ENCODE measurements at places on chromosomes 2 and 18.

DNA sequence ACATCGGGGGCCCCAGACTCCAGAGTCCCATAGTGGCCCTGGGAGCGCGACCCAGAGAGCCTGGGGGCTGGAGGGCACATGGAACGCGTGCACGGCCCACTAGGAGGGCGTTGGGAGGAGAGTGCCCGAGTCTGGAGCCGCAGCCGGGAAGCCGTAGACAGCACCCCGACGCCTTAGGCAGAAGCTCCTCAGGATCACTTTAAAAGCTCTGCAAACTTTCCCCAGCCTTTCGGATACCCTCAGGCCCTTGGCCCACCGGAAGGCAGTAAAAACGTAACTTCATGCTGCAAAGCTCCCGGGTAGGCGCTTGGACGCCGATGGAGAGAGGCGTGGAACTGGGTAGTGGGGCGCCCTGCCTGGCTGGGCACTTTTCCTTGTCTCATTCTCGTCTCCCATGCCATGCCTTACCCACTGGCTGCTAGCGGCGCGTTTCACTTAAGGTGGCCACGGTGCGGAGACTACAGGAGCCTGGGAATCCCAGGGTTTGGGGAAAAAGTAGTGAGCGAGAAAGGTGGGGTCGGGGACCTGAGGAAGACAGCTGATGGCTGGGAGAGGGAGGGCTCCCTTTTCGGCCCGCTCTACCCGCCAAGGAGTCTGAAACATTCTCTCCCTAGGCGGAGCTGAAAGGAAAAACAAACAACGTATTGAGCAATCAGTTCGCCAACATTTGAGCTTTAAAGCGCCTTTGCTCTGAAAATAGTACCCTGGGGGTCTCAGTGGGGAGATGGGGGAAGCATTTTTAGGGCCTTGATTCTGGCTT is 141.8 kb downstream of the MEIS1 start:
- DNase-seq: no peak

DNA sequence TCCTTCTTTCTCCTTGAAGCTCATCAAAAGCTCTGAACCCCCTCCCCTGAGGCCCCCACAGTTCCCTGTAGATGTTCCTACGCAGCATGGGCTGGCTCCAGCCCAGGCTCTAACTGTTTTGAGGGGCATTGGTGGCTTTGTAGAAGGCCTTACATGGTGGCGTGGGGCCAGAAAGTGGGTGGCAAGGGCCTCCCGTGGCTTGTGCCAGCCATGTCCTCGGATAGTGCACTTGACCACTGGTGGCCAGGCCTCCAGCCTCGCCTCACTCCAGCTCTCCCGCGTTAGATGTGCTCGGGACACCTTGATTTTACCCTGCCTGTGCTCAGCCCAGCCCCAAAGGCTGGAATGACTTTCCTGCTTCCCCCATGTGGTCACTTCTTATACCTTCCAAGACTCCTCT is 92.9 kb downstream of the TWIST2 start:
- DNase-seq: no peak

GRCh38 chr2:209426432-209426831 is 2.6 kb downstream of the MAP2 start:
- no peak for DNase-seq

GRCh38 chr2:196170606-196171247 is 651 bp downstream of the STK17B start:
- DNase-seq: no peak

DNA sequence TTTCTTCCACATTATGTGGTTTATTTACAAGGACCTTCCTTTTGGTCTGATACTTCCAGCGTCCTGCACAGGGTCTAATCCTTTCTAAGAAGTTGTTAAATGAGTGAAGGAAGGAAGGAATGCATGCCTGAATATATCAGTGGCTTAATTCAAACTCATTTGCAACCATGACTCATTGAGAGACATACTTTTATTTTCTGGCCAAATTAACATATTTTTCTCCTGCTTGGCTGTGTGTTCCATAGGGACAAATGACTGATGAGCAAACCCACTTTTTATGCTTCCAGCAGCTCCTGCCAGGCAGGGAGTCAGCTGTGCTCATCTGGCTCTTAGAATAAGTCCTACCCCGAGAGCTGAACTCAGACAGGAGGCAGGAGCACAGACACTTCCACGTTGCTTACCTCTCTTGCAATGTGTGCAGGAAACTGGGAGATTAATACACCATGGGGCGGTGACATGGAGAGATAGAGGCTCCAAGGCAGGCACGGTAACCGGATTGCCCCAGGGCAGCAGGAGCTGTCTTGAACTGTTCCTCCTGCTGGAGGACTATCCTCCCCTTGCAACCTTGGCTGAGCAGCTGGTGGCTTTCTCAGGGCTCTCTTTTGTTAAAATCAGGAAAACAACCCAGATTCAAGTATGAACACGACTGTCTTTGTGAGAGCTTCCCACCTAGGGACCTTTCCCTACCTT is 667.5 kb upstream of the HS6ST1 start:
- no peak for DNase-seq

DNA sequence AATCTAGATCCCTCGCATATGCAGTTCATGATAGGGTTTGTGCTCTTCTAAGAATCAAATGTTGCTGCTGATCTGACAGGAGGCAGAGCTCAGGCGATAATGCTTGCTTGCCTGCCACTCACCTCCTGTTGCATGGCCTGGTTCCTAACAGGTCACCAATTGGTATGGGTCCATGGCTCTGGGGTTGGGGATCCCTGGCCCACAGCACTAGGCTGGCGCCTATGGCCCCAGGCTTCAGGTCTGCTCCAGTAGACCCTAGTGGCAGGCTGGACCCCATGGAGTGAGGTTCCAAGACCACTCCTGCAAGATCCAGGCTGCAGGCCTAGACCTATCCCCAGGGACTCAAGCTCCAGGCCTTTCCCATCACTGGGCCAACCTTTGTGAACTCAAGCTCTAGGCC is 102.3 kb downstream of the SPHKAP start:
- DNase-seq: no peak

DNA sequence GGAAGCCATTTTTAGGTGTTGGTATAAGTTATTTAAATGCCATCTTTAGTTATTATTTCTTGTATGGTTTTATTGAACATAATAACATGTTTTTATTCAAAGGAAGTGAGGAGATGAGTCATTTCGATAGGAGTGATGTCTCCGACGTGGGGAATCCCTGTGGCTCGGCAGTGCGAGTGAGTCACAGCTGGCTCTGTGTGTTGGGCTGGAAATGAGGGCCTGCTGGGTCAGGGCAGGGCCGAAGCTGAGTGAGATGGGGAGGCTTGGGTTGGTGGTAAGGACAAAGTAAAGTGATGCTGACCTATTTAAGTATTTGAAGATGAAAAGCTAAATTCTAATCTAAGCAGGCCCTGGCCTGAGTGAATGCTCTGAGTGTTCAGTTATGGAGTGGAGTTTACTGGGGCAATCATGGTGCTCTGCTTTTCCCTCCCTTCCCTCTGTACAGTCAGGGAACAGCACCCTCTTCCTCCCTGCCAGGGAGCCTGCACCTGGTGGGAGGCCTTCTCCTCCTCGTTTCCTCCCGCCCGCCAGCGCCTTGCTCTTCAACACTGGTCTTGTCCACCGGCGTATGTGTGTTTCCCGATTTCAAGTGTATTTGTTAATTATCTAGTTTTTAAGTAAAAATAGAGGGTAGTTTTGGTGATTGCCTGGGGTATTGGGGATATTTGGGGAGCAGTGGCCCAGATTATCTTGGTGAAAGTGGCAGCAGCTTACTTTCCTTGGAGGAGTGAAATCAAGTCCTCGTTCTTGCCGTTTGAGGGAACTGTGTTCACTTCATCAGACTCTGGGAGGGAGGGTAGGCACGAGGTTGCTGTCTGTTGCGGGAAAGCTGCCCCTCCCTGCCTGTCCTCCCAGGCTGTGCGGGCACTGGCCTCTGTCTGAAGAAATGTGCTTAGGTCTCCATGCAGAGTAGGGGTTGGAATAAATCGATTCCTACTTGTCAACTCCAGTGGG is 157.0 kb downstream of the LDLRAD4 start:
- no peak for DNase-seq

DNA sequence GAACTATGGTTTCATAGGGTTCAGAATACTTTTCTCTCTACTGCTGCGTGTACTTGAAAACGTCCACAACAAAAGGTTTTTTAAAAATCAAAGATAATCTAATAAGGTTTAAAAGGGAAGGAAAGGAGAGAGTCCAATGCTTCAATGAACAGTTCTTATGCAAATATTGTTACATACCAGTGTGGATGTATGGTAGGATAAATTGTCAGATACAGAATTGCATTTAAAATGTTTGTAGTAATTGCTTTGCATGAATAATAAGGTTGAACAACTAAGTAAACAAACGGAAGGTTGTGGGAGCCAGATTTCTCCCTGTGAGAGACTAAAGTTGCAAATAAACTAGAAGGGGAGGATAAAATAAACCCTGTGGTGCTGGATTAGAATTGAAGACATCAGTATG is 53.8 kb upstream of the RBBP8 start:
- DNase-seq: no peak

GRCh38 chr2:207291625-207292252 is 126.0 kb upstream of the KLF7 start:
- no peak for DNase-seq

- no peak for DNase-seq
These were observed 127.6 kb upstream of the SERPINE2 start for GRCh38 chr2:224166654-224167053.

DNA sequence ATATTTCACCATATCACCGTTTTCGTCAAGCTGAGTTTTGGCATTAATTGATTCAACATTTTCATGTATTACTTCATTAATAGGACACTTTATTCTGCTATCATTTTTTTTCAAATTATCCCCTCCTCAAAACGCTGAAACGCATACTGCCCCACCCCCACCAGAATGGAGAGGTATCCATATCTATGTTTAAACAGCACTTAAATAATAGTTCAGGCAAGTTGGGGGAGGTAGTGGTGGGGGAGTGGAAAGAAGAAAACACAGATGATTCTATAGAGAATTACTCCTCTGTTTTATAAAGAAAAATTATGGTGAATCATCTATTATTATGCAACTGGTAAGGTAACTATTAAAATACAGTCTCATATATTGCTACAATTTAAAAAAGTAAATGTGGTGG is 314.4 kb upstream of the ZEB2 start:
- no peak for DNase-seq

DNA sequence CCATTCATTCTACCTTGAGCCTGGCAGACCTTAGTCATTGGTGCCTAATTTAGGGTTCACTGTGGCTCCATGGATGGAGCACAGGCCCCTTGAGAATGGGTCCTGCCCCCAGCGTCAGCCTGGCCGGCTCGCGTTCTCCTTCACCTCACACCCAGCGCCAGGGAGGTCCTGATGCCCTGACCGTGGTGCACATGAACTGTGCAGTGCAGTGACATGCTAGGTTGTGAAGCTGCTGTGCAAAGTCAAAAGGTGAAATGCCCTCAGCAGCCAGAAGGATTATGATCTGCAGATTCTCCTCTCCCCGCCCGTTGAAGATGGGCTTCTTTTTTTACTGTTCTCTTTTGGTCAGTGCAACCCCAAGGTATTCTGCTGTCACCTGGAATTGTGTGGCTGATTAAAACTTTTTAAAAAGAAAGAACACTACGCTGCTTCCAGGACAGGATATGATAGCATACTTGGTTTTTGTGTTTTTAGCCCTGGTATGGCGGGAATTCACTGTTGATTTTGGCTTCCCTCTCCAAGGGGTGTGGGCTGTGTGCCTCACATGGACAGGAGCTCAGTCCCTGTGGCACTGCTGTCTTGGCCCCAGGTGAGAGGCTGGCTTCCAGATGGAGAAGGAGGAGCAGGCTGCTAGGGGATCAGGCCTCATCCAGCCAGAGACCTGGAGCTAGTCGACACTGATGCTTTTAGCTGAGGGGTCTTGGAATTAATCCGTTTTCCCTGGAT is 49.4 kb upstream of the MCFD2 start:
- no peak for DNase-seq

DNA sequence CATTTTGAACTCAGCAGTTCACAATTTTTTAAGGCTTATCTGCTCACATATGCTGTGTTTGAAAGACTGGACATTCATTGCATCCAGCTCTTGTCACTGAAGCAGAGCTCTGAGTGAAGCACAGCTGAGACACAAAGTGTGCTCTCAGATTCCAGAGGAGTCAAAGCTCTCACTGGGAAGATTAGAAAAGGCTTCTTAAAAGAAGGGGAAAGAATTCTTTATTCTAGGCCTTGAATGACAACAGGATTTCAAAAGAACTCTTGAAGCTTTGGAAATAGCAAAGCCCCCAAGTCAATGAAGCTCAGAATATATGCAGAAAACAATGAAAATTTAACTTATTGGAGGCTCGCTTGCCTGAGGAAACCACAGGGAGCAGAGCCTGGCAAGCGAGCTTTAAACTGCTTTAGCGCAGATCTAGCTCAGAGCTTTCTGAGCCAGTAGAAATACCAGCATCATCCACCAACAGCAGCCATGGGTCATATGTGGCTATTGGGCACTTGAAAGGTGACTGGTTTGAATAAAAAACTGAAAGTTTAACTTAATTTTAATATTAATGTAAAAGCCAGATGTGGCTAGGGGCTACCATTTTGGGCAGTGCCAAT is 369.7 kb downstream of the OSR1 start:
- DNase-seq: no peak

GRCh38 chr2:145617906-145618305 is 1098.0 kb upstream of the ZEB2 start:
- DNase-seq: no peak

DNA sequence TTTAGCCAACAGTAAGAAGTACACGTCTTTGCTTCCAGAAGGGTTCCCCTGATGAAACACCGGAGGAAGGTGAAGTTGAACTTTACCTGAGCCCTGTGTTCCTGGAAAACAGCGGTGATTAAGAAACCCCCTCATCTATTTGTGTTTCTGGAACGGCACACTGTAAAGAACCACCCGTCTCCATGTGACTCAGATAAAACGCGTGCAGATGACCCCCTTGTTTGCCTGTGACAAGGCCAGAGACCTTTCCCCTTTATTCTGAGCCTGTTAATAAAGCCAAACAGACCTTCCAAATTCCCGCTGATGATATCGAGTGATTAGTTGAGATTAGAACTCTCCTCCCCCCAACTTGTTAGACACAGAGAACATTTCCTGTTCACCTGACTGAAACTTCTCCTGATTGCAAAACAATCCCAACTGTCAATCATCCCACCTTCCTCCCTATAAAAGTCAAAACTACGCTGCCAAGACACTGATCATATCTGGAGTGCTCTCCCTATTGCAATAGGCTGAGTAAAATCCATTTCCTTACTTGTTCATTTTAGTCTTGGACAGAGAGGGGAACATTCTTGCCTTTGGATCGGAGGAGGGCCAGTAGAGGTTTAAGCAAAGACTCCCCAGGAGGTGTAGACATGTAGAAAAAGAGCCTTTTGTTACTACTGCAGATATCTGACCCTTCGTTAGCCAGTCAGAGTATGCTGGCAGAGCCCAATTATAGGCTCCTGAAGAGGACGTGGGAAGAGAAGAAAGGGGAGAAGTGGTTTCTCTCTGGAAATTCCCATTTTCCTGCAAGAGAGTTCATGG is 914 bp upstream of the IWS1 start:
- DNase-seq: no peak

- no peak for DNase-seq
These were observed 109.2 kb upstream of the COPS8 start for GRCh38 chr2:236976266-236977062.

- no peak for DNase-seq
These were observed 57.8 kb upstream of the NABP1 start for GRCh38 chr2:191620144-191620543.

DNA sequence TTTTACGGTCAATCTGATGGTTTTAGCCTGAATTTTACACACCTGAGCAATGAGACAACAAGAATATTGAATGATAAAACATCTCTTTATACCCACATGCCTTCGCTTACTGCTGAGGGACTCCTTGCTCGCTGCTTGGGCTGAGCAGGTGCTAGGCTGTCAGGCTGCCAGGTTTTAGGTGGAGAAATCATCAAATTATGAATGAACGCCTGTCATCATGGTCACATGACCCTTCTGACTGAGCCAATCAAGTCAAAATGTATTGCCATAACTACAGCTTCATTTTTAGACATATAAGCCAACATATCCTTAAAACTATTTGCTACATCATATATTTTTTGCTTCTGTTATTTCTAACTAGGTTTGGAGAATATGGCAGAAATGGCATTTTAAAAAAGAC is 274.0 kb downstream of the LNPK start:
- no peak for DNase-seq
